ENCODE measurements at places on chromosomes 3 and 15.

DNA sequence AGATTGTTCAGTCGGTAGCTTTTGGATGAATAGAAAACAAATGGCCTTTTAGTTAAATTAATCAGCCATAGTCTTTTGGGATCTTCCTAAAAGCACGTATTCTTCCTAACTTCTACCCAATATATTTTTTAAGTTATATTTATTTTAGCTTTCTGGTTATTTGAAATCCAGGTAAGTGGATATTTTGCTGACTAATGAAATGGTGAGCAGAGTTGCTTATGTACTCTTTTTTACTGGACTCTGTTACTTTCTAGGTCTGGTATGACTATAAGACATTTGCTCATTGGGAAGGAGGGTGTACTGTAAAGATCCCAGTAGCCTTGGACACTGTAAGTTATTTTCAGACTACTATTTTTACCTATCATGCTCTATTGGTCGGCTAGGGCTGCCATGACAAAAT, 13.8 kb upstream of the CAPN3 start:
- no peak for DNase-seq

GRCh38 chr3:181791056-181791955, 79.6 kb downstream of the SOX2 start:
- DNase-seq, result peak; percentile 52

DNA sequence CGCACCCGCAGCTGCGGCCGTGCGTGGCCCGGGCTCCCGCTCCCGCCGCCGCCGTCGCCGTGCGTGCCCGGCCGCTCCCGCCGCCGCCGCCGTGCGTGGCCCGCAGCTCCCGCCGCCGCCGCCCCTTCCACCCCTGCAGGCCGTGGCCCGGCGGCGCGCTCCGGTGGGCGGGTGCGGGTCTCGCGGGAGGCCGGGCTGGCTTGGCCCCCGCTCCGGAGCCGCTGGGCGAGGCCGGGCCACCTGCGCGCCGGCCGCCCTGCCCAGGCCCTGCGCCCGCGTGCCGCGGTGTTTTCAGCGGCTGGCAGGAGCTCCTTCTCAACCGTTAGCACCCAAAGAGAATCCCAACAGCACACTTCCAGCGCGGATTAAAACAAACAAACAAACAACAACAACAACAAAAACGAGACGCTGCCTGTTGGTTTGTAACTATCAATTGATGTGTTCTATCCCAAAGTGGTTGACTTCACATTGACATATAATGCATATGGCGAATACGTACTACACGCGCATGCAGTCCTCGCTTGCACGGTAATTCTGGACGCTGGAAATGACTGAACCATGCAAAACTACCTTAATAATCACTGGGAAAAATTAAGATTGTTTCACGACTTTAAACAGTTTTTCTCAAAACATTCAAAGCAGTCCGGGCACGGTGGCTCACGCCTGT, 113.7 kb upstream of the GOLGA8J start:
- DNase-seq, result no peak

DNA sequence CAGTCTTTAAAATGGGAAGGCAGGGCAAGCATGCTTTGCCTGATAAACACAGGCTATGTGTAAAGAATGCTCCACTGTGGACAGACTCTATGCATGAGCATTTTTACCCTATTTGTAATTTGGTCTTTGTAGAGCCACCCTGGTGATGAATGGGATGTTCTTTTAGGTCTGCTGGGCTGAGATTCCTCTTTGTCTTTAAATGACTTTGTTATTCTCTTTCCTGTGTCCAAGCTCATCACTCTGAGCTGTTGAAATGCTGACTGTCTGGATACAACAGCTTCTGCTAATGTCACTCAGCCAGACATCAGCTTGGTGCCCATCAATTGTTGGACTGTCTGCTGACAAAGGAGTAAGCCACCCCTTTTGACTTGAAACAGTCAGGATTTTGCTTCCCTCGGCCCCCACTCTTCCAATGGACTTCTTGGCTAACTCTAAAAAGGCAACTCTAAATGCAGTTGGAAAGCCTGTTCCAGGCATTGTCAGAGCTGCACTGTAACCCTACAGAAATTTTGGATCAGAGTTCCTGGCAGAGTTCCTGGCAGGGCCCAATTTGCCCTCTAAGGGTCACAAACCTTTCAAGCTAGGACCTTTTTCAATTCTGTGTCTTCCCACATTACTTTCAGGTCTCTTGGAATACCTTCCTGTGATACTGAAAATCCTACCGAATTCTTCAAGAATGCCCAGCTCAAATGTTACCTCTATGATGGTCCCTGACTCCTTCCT, 40.5 kb upstream of the EIF1B start:
- DNase-seq, result no peak

GRCh38 chr3:42515391-42515916, 13.0 kb downstream of the VIPR1 start:
- no peak for DNase-seq

GRCh38 chr3:54008099-54008498, 114.3 kb upstream of the CACNA2D3 start:
- DNase-seq, result no peak

DNA sequence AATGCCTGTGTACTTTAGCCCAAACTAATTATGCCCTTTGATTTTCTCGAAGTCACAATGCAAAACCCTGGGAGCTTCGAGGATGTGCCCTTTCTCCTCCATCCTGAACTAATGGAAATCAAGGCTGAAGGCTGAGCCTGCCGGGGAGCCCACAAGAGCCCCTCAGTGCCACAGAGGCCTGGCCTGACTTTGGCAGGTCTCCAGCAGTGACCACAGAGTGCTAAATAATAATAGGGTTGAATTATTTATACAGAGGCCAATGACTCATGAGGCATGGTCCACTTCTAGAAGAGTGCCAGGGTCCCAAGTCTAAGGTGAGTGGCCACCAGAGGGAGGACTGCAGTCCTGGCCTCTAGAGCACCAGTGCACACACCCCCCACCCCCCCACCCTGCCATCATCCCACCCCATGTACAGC, 19.1 kb upstream of the GLCE start:
- DNase-seq, result no peak

DNA sequence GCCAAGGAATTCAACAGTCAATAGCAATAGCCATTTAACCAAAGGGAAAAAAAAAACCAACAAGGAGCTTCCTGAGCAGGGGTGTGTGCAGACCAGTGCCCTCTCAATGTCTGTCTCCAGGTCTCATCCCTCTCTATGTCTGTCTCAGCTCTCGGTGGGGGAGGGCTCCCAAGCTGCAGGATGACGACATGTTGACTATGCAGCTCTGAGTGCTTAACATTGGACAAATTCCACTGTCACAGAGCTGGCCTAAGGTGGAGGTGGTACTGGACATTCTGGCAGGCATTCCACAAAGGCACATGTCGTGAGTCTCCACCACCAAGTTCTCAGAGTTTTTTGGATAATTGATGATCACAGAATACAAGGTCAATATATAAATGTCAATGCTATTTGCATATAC, 2.0 kb upstream of the CAPN7 start:
- no peak for DNase-seq

- DNase-seq, result no peak
Measured at GRCh38 chr15:86685263-86685662, 605.6 kb downstream of the AGBL1 start.

GRCh38 chr3:175486255-175486654, 627.1 kb downstream of the NAALADL2 start:
- no peak for DNase-seq

DNA sequence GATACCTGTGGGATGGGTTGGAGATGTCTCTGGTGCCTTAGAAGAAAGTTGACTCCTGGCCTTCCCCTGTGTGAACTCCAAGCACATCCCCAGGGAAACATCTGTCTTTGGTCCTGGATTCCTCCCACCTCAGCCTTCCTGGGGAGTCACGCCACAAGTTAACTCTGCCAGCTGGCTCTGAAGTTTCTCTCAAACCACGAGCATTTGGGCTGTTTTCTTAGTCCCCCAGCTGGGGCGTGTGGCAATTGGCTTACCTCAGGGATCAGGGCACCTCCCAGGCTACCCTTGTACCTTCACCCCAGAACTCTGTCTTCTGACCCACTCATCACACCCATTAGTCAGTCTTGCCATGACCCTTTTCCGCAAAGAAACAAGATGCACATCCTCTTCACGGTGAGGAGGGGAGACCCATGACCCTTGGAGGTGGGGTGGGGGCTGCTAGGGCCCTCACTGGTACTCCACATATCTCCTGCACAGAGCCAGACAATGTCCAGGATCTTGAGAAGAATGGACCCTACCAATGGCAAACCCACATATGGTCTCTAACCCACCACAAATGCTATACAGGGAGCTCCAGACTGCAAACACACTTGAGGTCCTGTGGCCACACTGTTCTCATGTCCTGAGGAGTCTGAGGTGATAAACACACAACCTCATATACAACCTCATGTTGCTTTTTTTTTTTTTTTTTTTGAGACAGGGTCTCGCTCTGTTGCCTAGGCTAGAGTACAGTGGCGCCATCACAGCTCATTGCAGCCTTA, 3.9 kb downstream of the NEIL1 start:
- no peak for DNase-seq

- peak; percentile 67 for DNase-seq
Measured at GRCh38 chr3:23611737-23612295, 193.9 kb upstream of the UBE2E1 start.

All from NCI-H446 (cell line).